ENCODE measurements at places on chromosomes 2 and 18.

DNA sequence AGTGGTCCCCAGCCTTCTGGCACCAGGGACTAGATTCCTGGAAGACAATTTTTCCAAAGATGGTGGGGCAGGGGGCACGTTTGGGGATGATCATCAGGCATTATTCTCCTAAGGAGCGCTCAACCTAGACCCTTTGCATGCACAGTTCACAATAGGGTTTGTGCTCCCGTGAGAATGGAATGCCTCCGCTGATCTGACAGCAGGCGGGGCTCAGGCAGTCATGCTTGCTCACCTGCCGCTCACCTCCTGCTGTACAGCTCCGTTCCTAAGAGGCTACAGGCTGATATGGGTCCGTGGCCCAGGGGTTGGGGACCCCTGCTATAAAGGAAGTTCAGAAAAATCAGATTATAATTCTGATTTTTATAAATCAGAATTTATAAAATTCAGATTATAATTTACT lies 22.3 kb upstream of the TYMS start:
- DNase-seq, result no peak

- no peak for DNase-seq
These were observed 8.6 kb upstream of the TMEM37 start for GRCh38 chr2:119423108-119423444.

GRCh38 chr2:126244937-126245336 lies 411.0 kb upstream of the GYPC start:
- no peak for DNase-seq

- no peak for DNase-seq
These were observed 135.3 kb downstream of the PARD3B start for GRCh38 chr2:204680576-204680975.

DNA sequence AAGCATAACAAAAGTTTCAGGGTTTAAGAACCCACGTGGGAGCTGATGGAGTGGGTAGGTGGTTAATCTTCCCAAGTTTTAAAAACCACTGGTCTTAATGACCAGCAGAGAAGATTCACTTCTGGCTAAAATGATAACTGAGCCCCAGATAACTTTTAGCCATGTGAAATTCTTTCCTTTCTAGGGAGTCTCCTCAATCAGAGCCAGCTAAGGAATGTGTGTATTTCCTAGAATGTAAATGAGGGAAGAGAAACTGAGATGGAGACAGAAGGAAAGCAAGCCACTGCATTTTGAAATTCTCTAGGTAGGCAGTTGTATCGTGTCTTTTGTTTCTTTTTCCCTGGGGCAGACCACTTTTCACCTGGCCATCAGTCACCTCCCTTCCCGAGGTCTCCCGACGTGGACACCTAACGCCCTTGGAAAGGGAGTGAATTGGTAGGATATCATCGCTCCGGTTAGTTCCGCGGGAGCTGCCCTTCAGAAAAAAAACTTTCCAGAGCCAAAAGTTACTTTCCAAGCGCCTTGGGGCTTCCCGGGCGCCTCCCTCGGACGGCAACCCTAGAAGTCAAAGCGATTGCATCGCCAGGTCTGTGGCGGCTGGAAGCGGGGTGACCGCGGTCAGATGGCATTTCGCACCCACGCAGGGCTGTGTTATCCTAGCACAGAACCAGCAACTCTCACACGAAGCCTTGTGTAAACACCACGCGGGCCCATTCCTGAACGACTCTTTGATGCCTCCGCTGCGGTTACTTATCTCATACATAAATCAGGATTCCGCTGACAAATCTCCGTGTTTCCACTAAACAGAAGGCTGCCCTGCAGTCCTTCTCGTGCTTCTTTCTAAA lies 1.3 kb downstream of the COLEC12 start:
- DNase-seq, result no peak

DNA sequence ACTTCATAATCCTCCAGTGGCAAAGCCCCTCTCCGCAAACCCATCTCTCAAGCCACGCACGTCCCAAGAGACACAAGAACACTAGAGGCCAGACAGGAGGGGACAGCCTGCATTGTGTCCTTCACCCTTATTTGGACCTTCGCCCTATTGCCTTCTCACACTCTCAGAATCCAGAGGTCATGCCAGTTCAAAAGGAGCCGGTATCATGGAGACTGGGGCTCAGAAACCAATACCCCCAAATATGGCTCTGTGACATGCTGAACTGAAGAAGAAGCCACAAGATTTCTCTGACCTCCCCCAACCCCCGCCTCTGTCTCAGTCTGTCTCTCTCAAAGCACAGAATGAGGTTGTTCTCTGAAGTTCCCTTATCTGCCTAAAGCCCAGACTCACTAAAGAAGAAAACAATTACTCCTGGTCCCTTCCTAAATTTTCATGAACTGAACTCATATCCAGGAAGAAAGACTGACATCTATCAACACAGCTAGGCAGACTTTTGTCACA lies 19.2 kb upstream of the SPATA3 start:
- DNase-seq, result no peak

DNA sequence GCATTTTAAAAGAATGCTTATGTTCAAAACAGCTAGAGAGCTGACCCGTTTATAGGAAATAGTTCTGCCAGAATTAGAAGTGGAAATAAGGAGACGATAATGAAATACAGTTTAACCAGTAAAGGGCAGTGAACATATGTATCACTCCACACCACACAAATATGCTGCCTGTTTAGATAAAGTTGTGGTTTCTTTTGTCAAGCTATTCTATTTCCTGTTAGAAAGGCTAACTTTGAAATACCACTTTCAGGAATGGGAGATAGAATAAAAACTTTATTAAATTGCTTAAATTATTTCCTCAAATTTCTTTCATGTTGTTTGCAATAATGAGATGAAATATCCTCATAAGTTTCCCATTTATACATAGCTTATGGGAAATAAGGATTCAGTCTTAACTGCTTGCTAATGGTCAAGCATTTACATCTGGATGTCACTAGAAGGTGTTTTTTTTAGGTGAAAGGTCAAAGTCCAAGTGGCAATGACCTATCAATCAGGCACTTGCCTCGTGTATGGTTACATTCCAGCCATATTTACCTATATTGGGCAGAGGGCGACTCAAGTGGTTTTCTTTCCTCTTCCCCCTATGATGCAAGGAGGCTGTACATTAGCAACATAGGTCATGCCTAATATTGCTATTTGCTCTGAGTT lies 148.9 kb downstream of the ZEB2 start:
- no peak for DNase-seq

DNA sequence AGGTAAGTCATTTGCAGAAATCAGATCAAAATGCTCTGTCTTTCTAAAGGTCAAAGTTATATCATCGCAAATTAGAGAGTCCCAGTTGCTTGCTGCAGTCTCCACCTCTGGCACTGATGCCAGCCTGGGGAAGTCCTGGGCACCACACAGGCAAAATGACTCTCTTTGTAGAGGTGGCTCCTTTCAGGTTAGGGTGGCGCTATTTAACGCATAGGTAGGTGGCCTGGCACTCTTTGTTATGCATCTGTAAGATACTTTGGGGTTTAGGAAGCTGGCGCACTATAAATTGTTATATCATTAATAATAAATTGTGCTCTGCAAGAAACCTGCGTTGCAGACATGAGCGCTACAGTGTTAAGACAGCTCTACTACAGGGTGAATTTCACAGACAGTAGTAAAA lies 268.5 kb downstream of the ICOS start:
- no peak for DNase-seq

DNA sequence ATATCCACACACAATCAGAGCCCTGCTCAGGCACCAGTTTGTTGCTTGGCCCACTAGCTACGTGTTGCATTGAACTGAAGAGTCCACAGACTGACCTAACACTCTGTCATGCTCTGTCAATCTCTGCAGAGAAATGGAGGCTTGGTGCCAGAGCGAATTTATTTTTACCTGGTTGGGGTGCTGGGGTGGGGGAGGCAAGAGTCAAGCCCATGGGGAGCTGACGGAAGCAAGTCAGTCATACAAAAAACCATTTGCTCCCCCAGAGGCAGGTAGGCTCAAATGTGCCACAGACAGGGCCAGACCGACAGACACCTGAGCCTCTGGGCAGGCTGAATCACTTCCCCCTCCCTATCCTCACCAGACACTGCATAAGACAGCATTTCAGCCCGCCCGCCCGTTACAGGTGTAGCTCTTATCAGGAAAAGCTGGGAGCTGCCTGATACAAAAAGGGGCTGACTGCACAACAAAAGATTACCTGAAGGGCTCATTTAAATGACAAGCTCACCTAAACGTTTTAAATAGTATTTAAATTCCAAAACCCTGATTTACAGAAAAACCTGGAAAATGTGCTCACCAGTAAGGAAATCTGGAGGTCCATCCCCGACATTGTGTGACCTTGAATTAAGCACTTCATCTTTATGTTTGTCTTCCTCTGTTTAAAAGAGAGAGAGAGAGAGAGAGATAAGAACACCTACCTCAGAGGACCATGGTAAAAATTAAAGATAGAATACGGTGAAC lies 2.1 kb upstream of the PCBP1 start:
- no peak for DNase-seq

DNA sequence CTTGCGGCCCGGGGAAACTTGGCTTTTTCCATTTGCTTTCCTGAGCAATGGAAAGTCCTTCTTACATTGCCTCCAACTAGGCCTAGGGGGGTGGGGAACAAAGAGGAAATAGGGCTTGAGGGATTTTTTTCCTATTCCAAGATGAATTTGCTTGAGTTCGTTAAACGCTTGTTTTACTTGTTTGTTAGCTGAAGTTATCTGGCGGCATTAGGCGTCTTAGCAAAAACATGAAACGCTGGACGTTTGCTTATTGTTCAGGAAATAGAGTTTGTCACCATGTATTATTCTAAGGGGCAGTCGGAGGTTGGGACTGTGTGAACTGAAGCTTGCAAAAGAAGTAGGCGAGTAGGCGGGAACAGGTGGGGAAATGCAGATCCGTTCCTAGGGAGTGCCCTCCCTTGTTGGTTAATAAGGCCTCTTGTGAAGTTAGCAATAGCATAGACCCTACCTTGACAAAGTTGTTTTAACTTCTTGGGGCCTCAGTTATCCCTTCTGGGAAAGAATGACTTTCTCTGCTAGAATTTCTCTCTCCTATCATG lies 1.9 kb downstream of the CABLES1 start:
- no peak for DNase-seq

DNA sequence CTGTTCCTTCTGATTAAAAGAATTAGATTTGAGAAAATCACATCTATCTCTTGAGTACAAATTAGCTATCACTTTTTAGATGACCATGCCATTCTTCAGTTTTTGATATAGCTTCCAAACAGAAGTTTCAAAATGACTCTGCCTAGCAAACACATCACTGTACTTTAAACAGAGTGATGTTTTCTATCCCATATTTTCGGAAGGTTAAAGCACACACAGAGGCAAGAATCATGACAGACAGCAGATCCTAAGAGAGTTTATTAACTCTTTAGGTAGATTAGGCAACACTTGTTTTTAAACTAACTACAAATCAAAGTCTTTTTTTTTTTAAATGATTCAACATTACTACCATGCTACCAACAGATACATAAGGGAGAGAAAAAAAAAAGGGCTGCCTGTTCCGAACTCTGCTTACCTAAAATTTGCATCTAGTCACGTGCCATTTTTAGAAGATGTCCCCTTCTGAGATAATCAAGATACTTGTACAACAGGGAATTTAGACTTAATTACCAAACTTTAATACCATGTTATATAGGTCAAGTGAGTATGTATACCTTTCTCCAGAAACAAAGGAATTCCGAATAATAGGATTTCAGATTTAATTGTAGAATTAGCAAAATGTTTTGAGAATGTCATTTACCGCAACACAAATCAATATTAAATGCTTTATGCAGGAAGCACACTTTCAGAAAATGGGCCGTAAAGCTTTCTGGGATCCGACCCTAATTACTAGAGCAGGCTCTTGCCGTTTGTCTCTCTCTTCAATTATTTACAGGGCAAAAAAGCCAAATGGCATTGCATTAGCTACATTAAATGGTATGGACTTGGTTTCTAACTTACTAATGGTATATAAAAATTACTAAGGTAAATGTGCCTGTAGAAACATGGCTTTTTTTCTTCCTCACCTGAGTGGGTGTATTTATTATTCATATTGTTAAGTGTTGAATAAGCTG lies 2.6 kb downstream of the RBMS1 start:
- no peak for DNase-seq

GRCh38 chr18:74453642-74454198 lies 3.4 kb downstream of the DIPK1C start:
- DNase-seq, result no peak

GRCh38 chr2:180739070-180739469 lies 241.3 kb upstream of the UBE2E3 start:
- no peak for DNase-seq

GRCh38 chr18:10009321-10010144 lies 95.7 kb downstream of the VAPA start:
- DNase-seq, result no peak

DNA sequence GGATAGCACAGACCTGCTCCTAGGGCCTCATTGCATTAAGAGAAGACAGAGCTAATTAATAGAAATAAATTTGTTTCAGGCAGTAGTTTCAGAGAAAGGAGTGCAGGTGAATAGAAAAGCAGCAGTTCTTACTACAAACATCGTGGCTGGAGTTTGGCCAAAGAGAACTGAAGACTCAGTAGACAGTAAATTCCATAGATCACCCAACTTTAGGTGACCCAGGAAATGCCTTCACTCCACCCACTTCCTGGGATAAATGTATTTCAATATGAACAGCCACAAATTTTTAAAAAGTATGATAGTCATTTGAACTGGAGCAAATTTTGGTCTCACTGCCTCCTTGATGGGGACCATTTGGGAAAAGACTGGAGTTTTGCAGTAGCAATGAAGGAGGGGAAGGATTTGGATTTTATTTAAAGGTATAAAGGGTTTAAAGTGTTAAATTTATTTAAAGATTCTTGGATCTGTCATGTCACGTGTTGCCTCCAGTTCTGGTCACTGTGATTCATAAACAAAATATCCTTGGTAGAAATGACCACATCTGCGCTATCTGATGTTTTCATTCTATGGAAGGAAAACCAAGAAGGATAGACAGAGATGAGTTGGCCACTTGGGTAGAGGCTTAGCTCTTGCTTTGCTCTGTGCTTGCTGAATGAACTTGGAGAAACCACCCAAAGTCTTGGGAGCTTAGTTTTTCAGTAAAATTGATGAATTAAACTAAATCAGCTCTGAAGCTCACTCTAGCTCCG lies 390.2 kb downstream of the THSD7B start:
- DNase-seq, result no peak

DNA sequence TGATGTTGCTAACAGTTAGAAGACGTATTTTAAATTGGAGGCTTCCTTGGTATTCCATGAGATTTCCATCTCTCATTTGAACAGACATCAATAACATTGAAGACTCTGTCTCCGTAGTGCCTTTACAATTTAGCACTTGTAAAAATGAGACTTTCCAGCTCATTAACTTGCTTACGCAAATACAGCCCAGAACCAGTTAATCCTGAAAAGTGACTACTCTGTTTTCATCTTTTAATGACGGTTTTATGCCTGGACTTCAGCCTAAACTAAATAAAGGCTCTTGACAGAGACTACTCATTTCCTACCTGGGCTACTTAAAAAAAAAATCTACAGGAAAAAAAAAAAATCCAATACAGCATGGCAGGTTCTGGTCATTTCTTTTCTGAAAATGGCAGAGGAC lies 148.6 kb downstream of the LRATD1 start:
- DNase-seq, result no peak

GRCh38 chr2:109353806-109354745 lies 225.1 kb downstream of the SH3RF3 start:
- DNase-seq, result no peak
